ENCODE measurements at places on chromosomes 16 and 17. TPM values are rescaled to one million over a fixed set of nuclear protein-coding genes. Genes with fewer than 3 reads are reported as not detected.

HASPIN gene
- not detected for polyA plus RNA-seq

GRCh38 chr16:89522287-89522686 lies 14.1 kb downstream of the SPG7 start:
- no peaks in the 10 kb centered on the region for H3K27me3 ChIP-seq
- H3K4me3 ChIP-seq: no peak overlapping the region
- no peak overlapping the region for H3K27ac ChIP-seq

DNA sequence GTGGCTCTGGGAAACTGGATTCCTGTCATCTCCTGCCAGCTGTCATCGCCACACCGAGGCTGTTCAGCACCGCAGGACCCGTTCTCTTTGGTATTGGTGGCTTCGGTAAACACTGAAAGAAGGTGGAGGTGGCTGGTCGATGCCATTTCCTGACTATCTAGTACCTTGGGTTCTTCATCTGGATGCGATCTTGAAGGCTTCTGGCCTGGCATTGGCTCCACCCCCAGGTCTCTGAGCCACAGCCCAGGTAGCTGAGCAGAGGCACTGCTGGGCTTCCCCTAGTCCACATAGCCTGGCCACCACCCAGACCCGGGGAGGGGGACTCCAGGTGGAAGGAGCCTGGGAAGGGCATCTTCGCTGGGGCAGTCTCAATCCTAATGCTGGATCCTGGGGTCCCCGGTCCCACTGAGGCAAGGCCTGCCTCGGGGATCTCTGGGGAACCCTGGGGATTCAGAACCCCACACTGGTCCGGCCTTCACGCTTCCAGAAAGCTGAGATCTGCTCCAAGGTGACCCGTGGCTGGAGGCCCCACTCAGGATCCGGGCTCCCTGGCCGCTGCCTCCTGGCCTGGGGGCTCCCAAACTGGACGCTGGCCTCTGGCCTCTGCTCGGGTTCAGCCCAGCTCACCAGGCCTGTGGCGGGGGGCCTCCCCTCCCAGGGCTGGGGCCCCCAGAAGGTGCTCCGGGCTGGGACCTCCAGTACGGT lies 1.8 kb downstream of the C16orf54 start:
- no peak overlapping the region for H3K27ac ChIP-seq
- DNase-seq: no peak
- no peaks in the 10 kb centered on the region for H3K27me3 ChIP-seq

CHST5 gene
- polyA plus RNA-seq: not detected

DNA sequence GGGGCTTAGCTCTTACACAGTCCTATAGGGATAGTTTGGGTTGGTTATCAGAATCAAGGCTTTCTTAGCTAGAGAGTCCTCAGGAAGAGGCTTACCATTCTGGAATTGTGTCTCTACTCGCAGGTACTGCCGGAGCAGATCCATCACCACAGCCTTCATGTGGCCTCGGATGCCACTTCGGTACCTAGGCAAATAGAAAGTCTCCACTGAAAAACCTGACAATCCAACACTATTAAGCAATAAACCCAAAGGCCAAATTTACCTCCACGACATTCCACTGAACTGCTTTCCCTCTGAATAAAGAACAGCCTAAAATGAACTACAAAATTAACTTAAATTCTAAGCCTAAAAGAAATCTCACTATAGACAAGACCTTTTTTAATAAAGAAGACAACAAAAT lies 135.4 kb upstream of the C17orf78 start:
- H3K27me3 ChIP-seq: no peaks in the 10 kb centered on the region
- peaks cover 39% of the 10 kb centered on the region for H3K36me3 ChIP-seq
- H3K4me3 ChIP-seq: no peak overlapping the region
- H3K4me1 ChIP-seq: peaks cover 17% of the 10 kb centered on the region
- peak overlapping the region; percentile 38 for H3K27ac ChIP-seq

DNA sequence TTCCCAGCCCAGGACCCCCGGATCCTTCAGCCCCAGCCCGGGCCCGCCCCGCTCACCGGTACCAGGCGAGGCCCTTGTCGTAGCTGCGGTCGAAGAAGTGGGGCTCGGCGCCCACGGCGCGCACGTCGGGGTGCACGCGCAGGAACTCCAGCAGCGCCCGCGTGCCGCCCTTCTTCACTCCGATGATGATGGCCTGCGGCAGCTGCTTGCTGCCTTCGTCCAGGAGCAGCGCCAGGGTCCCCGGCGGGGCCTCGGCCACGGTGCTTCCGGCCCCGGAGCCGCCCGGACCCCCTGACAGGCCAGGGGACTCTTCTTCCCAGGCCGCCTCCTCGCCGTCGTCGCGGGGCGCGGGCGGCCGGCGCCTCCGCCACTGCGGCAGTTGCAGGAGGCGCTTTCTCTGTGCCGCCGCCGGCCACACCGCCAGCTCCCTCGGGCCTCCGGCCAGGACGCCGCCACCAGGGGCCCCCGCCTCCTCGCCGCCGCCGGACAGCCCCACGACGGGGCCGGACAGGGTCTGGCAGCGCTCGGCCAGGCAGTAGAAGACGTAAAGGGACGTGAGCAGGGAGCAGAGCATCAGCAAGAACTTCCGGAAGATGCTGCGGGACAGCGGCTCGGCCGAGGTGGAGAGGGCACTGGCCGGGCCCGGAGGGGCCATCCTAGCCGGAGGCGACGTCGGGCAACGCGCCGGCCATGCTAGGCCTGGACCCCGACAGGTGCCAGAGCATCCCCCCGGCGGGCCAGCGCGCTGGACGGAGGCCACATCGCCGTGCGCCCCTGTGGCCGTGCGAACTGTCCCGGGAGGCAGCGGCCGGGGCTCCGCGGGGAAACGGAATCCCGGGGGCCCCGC lies 1.0 kb downstream of the HS3ST3A1 start:
- peak overlapping the region; percentile 64 for H3K27ac ChIP-seq
- peaks cover 14% of the 10 kb centered on the region for H3K4me1 ChIP-seq

- H3K36me3 ChIP-seq: no peaks in the 10 kb centered on the region
- no peaks in the 10 kb centered on the region for H3K4me1 ChIP-seq
- H3K4me3 ChIP-seq: no peak overlapping the region
- DNase-seq: no peak
Observed at GRCh38 chr16:71707199-71707598, 17.3 kb downstream of the PHLPP2 start.

- H3K27ac ChIP-seq: no peak overlapping the region
- no peaks in the 10 kb centered on the region for H3K27me3 ChIP-seq
- H3K36me3 ChIP-seq: peaks cover 4% of the 10 kb centered on the region
Observed at GRCh38 chr17:80118601-80119270, 17.4 kb downstream of the GAA start.

DNA sequence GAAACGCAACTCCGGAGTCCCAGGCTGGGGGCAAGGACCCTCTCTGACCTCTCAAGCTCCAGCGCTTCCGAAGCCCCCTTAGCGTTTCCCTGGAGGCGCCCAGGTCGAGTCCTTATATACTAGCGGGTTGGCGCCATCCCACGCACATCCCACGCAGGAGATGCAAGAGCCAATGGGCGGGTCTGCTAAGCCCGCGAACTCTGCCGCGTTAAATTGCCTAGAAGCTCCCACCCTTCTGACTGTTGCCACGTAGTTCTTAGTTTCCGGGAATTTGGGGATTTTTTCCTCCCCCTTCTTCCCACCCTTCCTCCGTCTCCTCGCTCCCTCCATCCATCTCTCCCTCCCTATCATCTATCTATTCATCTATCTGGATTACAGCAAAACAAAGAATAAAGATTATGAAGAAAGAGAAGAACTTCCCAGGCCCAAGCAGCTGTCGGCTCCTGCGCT lies at the start of gene SLFN11:
Gene SLFN11 (minus strand): TSS at position 88 of the 450 bp plus-strand sequence. CDS start 9,814 bp downstream, outside the sequence.
- peak within 1 kb of the TSS; percentile 83 for H3K27ac ChIP-seq
- H3K4me3 ChIP-seq: peak within 1 kb of the TSS; percentile 59
- H3K36me3 ChIP-seq: no peaks in the 10 kb centered on the region
- H3K27me3 ChIP-seq: no peaks in the 10 kb centered on the region
- H3K4me1 ChIP-seq: peaks cover 6% of the 10 kb centered on the region

DNA sequence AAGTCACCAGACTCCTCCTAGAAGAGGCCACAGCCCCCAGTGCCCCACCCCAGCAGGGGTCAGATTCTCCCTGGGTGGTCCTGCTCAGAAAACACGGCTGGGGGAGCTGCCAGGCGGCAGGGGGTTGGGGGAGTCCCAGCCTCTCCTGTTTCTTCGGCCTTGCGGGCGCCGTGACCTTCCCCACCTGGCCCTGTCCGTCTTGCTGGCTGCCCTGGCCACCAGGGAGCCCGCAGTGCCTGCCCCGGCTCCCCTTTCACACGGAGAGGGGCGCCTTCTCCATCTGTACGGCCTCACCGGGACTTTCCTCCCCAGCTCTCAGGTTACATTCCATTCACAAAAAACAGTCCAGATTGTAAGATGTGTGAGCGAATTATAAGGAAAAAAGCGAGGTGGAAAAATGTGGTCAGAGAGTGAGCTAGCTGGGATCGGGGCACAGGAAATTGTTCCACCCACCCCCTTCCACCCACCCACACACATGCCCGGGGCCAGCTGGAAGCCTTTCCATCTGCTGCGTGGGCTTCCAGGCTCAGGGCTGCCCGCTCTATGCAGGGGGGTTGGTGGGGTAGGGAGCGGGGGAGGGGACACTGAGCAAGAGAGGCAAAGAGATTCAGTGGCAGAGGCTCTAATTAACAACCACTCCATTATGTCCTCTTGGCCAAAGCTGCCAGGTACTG lies 14.6 kb upstream of the CIBAR2 start:
- H3K4me3 ChIP-seq: no peak overlapping the region
- H3K4me1 ChIP-seq: peaks cover 5% of the 10 kb centered on the region
- H3K27ac ChIP-seq: no peak overlapping the region

DNA sequence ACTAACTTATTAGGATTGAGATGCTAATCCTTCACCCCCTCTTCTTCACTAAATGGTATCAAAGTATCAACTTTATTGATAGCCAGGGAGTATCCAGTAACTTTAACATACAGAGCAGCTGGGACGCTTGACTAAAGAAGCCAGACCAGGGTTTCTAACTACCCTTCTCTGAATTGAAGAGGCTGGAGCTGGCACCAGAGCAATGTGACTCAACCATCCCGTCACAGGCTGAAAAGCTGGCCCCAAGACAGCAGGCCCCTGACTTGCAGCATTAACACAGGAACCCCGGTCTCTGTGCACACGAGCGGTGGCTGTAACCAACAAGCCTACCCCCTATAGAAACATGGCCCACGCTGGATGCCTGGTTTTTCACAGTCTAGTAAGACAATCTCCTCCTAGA lies 59.8 kb downstream of the ANKFN1 start:
- no peak for DNase-seq
- H3K27ac ChIP-seq: no peak overlapping the region
- H3K4me1 ChIP-seq: no peaks in the 10 kb centered on the region
- H3K36me3 ChIP-seq: no peaks in the 10 kb centered on the region

KCNG4 gene
- polyA plus RNA-seq: not detected

- H3K4me1 ChIP-seq: peaks cover 17% of the 10 kb centered on the region
- H3K4me3 ChIP-seq: no peak overlapping the region
- DNase-seq: no peak
- no peaks in the 10 kb centered on the region for H3K36me3 ChIP-seq
- no peaks in the 10 kb centered on the region for H3K27me3 ChIP-seq
Observed at GRCh38 chr17:10802496-10803284, 1.2 kb downstream of the TMEM238L start.

DNA sequence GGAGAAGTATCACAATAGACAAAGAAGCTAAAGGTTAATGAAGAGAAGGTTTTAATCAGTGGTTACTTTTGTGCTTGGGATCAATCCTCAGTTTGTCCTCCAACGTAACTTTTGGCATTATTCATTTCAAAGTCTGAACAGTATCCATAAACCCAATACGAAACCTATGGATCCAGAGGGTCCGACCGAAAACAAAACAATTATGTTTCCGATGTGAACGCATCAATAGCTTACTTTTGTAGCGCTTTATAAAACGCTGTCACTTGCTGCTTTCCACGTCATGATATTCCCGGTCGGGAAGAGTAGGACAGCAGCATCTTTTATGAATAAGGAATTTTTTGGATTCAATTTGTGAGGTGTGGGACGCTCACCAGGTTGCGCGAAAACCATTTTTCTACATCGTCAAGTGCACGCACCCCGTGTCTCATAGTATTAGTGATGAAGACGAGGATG lies 383.8 kb downstream of the ZFHX3 start:
- H3K27ac ChIP-seq: no peak overlapping the region
- H3K4me3 ChIP-seq: peak overlapping the region; percentile 90
- DNase-seq: no peak
- H3K27me3 ChIP-seq: peaks cover 2% of the 10 kb centered on the region
- H3K4me1 ChIP-seq: peaks cover 16% of the 10 kb centered on the region

XAF1 gene
- 20.2 TPM for polyA plus RNA-seq

GRCh38 chr16:47053895-47054294 lies 80.4 kb upstream of the DNAJA2 start:
- no peaks in the 10 kb centered on the region for H3K4me1 ChIP-seq
- no peak overlapping the region for H3K27ac ChIP-seq
- no peak overlapping the region for H3K4me3 ChIP-seq
- no peak for DNase-seq
- H3K36me3 ChIP-seq: no peaks in the 10 kb centered on the region
- no peaks in the 10 kb centered on the region for H3K27me3 ChIP-seq

MSLN gene
- polyA plus RNA-seq: not detected

GRCh38 chr17:34412965-34413441 lies 50.0 kb upstream of the CCL1 start:
- H3K4me3 ChIP-seq: no peak overlapping the region
- H3K27me3 ChIP-seq: no peaks in the 10 kb centered on the region
- DNase-seq: no peak

DNA sequence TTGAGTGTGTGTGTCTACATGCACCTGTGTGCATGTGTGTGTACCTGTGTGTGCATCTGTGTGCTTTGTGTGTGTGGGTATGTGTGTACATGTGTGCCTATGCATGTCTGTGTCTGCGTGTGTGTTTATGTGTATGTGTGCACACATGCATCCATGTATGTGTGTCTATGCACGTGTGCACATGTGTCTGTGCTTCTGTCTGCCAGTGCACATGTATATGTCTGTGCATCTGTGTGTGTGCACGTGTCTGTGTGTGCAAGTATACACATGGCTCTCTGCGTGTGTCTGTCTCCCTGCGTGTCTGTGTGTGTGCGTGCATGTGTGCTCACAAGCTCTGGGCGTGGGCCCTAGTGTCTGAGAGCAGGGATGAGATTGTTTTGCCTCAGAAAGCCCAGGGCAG lies 85.3 kb upstream of the SEC14L1 start:
- H3K27me3 ChIP-seq: no peaks in the 10 kb centered on the region
- no peaks in the 10 kb centered on the region for H3K36me3 ChIP-seq
- H3K4me3 ChIP-seq: no peak overlapping the region
- H3K4me1 ChIP-seq: no peaks in the 10 kb centered on the region
- no peak overlapping the region for H3K27ac ChIP-seq
- no peak for DNase-seq

Measured in liver (tissue), 10 donors.